Fibroblast of skin of scalp (primary cell): ENCODE measurements at places on chromosomes 4 and X.
A peak's percentile ranks its signal among the peaks of the same experiment; 100 is the strongest.

GRCh38 chrX:120244735-120245498, 5.7 kb upstream of the ZBTB33 start:
- DNase-seq, result peak; percentile 80

DNA sequence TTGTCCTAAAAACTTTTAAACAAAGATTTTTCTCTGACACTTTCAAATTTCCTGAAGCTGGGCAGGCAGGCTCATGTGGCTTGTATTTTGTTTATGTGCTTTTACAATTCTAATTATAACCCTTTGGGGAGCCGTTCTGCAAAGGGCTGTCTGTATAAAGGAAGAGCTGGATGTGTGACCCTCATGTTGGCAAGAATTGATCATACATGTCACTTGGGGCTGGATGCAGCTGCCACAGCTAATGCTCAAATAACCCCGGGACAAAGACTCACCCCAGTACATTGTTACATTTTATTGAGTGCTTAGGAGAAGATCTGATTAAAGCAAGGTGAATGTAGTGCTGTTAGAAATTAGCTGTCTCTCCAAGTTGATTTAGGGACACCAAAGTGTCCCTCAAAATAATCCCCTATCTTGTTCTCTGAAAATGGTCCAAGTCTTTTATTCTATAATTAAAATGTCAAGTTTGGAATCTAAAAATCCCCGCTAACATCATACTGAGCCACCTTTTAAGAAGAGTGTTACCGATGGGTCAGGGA, 13.0 kb upstream of the DAPP1 start:
- no peak for DNase-seq

- no peak for DNase-seq
Measured at GRCh38 chr4:152138451-152138850, 377.6 kb upstream of the GATB start.

DNA sequence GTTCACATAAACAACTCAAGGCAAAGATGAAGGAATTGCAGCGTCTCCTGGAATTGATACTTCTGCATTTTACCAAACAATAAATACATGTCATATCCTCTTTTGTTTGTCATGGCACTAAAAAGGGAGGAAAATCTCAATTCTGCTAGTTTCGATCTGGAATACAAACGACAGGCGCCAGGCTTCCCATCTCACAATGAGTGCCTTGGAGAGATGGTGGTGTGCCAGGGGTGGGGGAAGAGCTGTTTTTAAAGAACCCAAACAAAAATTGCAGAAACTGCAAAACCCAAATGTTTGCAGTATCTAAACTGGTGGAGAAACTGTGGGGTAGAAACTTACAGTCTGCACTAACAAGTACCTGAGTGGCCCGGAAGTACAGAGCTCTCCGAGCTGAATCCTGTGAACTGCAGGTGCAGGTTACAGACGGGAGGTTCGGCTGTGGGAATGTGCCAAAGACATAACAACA, 53.0 kb upstream of the KLF3 start:
- no peak for DNase-seq

DNA sequence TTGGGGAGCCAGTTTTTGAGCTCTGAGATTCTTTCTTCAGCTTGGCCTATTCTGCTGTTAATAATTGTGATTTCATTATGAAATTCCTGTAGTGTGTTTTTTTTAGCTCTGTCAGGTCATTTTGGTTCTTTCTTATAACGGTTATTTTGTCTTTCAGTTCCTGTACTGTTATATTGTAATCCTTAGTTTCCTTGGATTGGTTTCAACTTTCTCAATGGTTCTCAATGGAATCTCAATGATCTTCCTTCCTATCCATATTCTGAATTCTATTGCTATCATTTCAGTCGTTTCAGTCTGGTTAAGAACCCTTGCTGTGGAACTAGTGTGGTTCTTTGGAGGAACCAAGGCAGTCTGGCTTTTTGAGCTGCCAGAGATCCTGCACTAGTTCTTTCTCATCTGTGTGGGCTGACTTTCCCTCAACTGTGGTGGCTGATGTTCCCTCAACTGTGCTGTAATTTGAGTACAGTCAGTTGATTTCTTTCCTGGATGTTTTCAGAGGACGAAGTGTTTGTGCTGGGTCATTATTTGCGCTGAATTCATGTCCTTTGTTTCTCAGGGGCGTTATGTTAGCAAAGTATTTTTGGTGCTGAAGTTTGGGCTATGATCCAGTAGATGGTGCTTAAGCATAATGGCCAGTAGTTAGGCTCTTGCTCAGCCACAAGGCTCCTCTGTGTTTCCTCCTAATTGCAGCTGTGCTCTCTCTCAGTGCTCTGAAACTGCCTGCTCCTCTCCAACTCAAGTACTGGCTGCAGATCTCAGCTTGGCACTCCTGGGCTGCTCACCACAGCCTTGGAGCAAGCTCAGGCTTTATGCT, 27.5 kb downstream of the ENPEP start:
- no peak for DNase-seq

DNA sequence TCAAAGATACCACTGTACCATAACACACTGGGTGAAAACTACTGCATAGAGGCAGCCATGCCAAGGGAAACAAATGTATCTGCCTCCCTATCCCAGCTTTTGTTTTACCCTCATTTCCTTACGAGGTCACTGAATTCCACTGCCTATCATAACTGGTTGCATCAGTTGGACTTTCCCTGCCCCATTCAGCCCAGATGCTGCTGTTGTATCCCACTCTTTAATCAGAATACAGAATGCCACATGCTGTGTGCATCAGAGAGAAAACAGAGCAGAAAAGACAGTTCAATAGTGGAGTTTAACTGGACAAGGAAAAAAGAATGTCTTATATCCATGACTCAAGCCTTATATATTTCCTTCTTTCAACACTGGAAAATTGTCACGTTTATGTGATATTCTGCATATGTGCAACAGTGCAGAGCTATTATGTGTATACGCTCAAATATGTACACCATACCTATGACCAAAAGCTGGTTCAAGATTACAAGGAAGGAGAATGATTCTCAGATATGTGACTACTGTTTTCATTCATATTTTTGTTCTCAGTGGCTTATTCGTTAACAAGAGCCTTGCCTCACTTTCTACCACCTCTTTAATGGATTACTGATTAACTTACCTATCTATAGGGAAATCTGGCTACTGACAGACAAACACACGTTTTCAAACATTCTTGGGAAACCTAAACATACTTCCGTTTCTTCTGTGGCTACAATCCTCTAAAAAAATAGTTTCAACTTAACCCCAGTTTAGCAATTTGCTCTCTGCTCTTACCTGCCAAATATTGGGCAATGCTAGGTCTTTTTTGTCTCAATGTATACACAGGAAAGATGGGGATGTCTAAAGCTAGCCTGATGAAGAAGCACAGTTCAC, 378.9 kb downstream of the SMARCA1 start:
- DNase-seq, result peak; percentile 81

DNA sequence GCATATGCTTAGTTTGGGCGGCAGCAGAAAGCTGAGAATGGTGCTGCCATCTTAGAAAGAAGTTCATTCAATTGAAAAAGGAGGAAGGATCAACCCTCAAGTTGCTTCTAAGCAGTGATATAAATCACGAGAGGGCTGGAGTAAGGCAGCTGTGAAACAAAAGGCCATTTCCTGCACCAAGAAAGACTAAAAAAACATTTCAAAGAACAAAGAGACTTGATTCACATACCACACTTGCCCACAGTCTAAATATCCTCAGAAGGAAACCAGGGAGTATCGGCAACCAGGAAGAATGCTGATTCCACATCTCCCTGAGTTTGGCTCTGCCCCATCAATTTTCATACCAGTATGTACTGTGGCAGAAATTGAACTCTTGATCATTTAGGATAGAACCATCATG, 240.1 kb downstream of the OPHN1 start:
- DNase-seq, result no peak

DNA sequence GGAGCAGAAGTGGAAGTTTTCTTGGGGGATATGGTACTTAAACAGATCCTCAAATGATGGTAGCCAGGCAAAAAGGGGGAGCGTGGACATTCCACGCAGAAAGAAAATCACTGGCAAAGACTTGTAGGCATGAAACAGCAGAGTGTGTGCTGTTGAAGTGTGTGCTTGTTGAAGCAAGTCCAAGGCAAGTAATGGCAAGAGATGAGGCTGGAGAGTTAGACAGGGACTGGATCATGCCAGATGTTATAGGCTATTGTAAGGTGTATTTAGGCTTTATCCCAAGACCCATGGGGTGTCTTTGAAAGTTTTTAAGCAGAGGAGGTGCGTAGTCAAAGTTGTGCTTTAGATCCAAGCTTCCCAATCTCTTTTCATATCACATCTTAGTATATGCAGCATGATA, 124.5 kb downstream of the MBNL3 start:
- DNase-seq, result no peak

- no peak for DNase-seq
Measured at GRCh38 chr4:73193659-73194058, 64.9 kb downstream of the ANKRD17 start.

DNA sequence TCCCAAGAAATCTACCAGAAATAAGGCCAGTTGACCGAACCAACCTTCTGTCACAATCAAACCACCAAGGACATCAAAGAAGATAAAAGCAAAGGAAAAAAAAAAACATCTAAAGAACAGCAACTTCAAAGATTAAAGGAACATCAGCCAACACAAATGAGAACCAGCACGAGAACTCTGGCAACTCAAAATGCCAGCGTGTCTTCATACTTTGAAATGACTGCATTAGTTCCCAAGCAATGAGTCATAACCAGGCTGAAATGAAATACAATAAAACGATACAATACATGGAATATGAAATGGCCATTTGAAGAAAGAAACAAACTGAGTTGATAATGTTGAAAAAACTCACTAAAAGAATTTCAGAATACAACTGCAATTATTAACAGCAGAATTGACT, 611.6 kb upstream of the GRIA3 start:
- peak; percentile 62 for DNase-seq

- DNase-seq, result peak; percentile 2
Measured at GRCh38 chr4:133581996-133582619, 433.0 kb downstream of the PCDH10 start.
